NCI-H1092 treated with DMSO at 0.1 percent for 48 hours (cell line): ENCODE measurements at places on chromosomes 3 and 15.

GRCh38 chr3:59784164-59784563 lies 734.3 kb upstream of the CFAP20DC start:
- no peak for DNase-seq

DNA sequence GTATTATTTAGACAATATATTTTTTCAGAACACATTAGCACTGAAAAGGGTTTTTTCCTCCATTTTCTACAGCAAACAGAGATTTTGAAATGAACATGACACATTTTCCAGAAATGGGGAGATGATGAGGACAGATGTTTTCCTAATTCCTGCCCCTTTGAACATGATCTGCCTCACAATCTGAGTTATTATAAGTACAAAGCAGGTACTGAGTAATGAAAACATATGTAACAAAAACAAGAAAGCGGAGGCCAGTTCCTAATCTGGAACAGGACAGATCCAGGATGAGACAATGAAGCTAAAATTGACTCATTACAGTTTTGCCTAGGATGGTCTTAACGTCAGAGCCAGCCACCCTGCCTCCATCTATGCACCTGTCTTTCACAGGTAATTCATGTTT lies 642.8 kb upstream of the NR2F2 start:
- DNase-seq, result no peak

DNA sequence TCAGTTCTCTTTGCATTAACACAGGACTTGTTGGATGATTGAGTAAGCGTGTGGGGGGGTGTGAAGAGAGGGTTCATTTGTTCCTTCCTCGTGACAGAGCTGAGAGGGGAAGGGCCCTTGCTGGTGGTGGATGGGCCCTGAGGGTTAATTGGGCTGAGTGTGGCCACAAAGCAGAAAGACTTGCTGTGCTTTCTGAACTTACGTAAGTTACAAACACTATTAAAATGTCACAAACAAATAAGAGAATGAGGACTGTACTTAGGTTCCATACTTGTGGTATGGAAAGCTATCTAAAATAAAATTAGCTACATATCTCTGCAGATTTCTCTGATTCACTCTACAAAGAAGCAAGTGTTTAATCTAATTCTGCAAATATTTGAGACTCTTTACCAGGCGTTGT lies 231.3 kb downstream of the LPP start:
- DNase-seq, result no peak

- DNase-seq, result no peak
Measured at GRCh38 chr3:29757054-29757777, 476.3 kb downstream of the RBMS3 start.

GRCh38 chr3:160129459-160130061 lies 95.7 kb upstream of the C3orf80 start:
- DNase-seq, result no peak

- no peak for DNase-seq
Measured at GRCh38 chr3:39149059-39149455, 4.3 kb downstream of the CSRNP1 start.

- no peak for DNase-seq
Measured at GRCh38 chr3:177622520-177622919, 425.2 kb upstream of the TBL1XR1 start.

DNA sequence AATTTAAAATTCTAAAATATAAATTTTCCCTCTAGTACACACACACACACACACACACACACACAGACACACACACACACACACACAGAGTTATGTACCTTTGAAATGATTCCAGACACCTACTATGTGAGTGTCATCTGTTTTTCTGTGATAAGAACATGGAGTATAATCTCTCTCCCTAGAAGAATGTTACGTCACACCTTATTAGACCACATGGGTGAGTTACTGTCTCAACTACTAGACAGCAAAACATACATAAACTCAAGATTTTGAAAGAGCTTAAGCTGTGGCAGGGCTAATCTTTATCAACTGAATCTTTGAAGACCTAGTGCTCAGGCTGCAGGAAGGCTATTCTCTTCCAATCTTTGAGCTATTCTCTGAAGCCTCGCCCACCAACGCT lies 385.9 kb upstream of the BCHE start:
- no peak for DNase-seq

DNA sequence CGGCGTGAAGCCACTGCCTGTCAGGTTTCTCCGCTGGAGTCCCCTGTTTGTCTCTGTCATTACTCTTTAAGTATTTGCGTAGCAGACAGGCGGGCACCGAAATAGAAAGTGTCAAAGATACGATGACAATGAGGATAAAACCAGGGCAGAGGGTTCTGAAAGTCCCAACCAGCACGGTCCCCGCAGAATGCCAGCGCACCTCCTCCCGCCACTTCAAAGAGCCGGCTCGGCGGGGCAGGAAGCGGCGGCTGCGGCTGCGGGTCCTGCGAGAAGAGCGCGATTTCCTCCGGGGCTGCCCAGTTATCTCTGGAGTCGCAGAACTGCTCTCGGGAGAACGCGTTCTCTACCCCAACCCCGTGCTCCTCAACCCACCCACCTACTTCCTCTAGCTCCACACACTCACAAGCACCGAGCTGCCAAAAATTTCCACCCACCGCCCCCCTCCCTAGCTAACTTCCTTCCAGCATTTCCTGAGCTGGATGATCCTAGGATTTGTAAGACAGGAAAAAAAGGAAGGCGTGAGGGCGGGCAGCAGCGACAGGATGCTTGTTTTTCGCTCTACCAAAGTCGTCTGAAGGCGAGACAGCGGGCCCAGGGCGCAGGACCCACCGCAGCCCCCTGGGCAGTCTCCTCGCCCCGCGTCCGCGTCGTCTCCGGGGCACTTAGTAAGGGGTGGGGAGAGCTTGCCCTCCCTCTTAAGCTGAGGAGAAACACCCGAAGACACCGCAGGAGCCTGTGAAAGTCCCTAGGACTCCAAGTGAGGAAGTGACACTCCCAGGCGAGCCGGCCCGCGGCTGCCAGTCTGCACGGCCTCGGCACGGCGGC lies at the start of gene ARHGAP31:
TSS of gene ARHGAP31 (plus strand) at position 513 of the 825 bp plus-strand sequence. CDS start 522 bp downstream, outside the sequence.
- peak; percentile 45 for DNase-seq

- peak; percentile 74 for DNase-seq
Measured at GRCh38 chr3:50428007-50428633, 68.8 kb upstream of the TMEM115 start.
